SHP77 (cell line): ENCODE measurements at places on chromosomes 3 and 15.

- no peak for DNase-seq
These were observed 28.9 kb downstream of the EAF1 start for GRCh38 chr3:15456321-15456720.

- no peak for DNase-seq
These were observed 52.9 kb downstream of the CLEC3B start for GRCh38 chr3:45078910-45079522.

DNA sequence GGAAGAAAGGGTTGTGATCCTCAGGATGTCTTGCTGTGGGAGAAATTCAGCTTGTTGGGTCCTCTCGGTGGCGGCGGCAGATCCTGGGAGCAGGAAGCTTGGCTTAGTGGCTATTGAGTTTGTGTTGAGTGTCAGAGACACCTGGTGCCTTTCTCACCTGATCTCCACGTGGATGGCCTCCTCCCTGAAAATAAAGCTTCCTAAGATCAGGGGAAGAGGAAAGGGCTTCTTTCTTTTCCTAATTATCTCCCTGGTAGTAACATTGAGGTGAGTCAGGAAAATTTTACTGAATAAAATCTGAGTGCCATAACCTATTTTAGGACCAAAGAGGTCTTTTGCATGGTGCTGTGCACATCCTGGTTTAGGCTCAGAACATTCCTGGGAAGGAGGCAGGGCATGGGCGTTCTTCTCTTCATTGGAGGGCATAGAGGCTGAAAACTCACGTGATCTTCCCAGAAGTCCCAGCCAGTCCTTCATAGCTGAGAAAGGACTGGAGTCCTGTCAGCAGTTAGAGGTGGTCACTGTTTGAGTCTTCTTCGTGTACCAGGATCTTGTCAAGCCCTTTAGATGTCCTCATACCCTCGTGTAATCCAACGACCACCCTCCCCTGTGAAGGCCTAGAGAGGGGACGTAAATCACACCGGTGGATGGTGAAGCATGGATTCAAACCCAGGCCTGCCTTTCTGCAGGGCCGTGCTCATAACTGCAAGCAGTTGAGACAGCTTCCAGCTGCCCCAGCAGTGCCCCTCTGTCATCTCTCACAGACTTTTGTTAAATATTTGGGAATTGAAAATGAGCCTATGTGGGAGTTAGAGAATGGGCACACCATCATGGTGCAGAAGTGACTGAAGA is 1.1 kb downstream of the CMTM8 start:
- peak; percentile 59 for DNase-seq

DNA sequence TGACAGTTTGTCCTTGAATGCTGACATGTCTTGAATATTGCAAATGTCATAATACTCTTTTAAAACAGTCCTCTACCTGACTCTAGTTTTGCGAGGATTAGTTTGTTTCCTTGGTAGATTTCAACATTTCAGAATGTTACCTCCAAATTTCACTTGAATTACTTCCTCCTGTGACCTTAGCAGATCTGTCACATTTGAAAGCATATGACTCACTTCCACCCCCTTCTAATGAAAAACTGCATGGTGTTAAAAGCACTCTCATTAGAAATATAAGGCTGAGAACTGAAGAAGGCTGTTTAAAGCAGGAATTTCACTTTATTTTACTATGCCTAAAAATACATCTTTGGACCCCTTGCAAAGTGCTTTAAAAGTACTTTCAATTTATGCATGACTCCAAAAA is 598.7 kb upstream of the TGFBR2 start:
- no peak for DNase-seq

DNA sequence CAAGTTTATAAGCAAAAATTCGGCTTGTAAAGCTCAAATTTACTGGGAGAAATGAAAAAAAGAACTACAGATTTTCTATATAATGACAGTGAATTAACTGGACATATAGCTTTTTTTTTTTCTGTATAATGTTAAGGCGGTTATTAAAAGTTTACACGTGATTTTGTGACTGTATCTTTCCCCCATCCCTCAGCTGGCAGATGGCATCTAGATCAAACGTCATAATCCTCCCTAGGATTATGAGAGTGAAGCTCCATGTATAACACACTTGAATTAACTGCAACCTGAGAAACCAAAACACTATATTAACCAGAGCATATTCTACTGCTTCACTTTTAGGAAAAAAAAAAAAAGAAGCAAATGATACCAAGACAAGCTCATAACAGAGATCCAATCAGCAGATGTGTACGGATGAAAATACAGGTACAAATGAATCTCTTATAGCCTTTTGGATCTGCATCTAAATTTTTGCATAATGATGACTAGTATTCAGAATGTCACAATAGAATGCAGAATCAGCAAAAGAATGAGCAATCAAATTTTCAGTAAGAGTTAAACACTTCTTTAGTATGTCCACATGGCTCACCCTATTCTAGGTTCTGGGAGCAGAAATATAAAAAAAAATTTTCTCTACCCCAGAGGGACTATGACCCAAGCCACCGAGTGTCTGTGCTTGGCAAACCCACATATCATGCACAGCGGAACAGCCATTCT is 12.4 kb downstream of the MOBP start:
- DNase-seq: no peak

DNA sequence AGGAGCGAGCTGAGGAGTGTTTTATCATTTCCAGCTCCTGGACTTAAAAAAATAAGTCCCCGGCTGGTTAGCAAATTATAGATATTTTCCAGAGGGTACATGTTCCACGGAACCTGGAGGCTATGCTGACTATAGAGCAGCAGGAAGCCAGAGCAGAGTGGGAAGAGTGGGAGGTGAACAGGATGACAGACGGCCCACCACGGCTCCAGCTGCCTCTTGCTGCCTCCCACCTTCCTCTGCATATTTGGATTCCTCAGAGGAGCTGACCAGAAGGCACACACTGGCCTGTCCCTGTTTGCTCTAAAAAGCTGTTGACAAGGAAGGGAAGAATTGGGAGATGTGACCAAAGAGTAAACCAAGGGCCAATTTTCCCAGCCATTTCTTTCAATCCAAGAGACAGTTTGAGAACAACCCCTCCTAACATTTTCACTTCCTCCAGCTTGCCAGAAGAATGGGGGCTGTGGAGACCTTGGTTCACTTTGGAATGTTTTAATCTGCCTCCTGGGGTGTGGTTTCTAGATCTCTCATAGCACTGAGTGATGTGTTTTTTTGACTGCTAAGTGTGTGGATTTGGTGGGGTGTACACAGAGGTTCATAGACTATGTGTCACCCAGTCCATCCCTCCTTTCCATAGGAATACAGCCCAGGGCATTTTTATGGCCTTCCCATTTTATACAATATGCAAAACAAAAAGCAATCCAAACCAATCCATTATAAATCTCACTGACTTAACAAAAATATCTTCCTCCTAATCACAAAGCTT is 36.8 kb downstream of the HGD start:
- no peak for DNase-seq
